ENCODE measurements at places on chromosomes 12 and 14.
A peak's percentile ranks its signal among the peaks of the same experiment; 100 is the strongest.

GRCh38 chr14:96195441-96196081 is 9.1 kb upstream of the BDKRB2 start:
- no peak for DNase-seq

DNA sequence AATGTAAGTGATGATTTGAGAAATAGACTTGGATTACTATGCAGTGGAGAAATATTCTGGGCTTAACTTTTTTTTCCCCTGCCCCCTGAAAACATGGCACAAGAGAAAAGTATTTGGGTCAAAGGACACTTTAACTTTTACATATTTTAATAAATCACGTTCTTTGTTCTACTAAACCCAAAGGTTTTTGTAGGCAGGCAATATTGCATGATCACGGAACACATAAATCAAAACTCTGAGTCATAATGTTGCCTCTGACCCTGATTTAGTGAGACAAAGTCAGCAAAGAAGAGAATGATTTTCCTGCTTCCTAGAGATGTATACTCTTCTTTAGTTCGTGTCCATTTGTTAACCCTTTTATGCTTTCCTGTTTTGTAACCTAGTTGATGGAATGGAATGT is 38.0 kb downstream of the ABCD2 start:
- no peak for DNase-seq

- no peak for DNase-seq
Observed at GRCh38 chr12:66836623-66837310, 157.9 kb upstream of the GRIP1 start.

DNA sequence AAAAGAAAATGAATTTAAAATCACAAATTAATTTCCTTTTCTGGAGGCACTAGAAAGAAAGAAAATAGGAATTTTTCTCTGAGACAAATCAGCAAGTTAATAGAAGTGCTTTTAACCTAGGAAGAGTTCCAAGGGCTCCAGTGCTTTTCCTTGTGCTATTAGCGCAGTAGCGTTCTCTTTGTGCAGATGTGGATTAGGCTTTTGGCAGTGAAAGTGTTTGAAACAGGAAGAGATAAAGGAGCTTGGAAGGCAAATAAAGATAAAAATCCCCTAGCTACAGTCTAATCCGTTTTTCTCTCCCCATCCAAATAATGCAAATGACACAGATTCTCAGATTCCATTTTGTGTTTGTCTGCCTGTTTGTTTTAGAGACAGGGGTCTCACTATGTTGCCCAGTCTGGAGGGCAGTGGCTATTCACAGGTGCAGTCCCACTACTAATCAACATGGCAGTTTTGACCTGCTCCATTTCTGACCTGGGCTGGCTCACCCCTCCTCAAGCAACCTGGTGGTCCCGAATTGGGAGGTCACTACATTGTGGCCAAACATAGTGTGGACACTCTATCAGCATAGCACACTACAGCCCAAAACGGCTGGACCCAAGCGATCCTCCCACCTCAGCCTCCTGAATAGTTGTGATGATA is 166.1 kb downstream of the PAWR start:
- DNase-seq: no peak

DNA sequence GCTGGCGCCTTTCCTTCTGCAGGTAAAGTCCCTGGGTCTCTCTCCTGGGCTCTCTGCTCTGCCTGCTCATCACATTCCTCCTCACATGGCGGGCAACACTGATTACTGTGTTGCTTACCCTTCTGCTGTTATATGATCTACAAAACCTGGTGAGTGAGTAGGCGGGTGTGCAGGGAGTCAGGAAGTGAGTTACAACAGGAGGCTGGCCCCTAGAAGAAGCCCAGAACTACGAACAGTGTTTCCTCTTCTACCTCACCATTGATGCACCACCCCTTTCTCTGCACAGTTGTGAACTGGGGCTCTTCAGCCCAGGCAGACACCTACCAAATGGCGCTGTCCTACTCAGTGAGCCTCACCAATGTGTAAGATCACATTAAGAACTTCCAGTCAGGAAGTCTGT is 4.9 kb upstream of the KLHL33 start:
- DNase-seq: no peak

GRCh38 chr14:59262717-59263454 is 74.4 kb downstream of the DAAM1 start:
- peak; percentile 42 for DNase-seq

DNA sequence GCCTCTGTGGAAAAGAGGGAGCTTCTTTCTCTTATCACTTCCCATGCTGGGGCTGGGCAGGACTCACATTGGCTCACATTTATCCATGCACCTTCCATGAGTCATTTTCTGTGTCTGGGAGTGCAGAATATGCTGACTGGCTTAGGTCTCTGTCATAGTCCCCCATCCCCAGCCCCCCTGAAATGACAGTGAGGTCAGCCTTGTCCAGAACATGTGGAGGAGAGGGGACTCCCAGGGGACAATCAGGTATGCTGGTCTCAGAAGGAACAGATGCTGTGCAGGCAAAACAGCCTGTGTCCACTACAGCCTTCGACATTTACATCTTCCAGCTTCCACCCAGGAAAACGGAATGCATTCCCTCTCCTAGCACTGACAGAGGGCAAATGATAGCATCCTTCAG is 35.0 kb downstream of the ADGRD1 start:
- DNase-seq: no peak

GRCh38 chr12:51341251-51342007 is 5.0 kb downstream of the CELA1 start:
- DNase-seq: peak; percentile 50

DNA sequence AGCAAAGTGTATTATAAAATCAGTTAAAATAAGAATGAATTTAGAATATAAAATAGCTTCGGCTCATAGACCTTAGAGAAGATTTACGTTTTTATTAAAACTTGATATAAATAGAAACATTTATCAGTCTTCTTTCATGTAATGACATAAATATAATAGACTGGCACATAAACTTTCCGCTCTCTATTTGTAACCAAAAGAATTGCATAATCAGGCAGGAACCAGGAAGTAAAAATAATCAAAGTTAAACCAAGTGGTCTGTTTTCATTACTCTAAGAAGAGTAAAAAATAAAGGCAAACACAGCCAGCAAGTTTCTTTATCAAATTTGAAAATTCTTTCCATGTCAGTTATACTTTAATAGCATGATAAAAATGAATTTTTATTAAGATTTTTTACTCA is 46.3 kb upstream of the ATP2A2 start:
- no peak for DNase-seq

DNA sequence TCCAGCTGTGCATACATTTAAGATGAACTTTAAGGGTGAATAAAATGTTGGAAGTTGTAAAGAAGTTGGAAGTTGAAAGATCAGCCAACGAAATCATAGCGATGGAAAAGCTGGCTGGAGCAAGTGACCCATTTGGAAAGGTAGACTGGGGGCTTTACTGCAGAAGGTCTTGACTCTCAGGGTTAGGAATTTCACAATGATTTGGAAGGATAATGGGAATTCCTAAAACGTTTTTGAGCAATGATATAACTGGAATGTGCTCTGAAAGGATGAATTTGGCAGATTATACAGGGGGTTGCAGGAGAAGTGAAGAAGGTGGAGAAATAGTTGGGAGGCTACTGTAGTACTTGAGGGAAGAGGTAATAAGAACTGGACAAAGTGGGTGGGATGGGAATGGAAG is 27.4 kb downstream of the EMP1 start:
- DNase-seq: no peak

GRCh38 chr14:24411443-24412389 is 12.9 kb downstream of the NYNRIN start:
- peak; percentile 15 for DNase-seq

- DNase-seq: no peak
Observed at GRCh38 chr12:54975272-54975671, 9.3 kb downstream of the TESPA1 start.

- no peak for DNase-seq
Observed at GRCh38 chr14:22388669-22389595, 200.1 kb downstream of the DAD1 start.

DNA sequence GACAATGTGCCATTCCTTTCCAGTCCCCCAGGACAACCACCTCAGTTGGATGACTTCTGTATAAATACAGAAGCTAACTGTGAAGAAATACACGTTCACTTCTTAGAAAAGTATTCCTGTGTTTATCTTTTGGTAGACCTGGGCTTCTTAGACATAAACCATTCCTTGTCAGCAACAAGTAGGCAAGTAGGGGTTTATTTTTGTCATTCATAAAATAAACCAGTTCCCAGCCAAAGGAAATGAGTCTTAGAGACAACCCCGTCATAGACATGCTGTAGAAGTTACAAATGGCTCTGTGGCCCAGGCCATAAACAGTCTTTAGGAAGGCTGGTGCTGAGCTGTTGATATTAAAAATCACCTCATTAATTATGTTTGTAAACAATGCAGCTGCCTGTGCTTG is 243.2 kb downstream of the SPTSSA start:
- no peak for DNase-seq

DNA sequence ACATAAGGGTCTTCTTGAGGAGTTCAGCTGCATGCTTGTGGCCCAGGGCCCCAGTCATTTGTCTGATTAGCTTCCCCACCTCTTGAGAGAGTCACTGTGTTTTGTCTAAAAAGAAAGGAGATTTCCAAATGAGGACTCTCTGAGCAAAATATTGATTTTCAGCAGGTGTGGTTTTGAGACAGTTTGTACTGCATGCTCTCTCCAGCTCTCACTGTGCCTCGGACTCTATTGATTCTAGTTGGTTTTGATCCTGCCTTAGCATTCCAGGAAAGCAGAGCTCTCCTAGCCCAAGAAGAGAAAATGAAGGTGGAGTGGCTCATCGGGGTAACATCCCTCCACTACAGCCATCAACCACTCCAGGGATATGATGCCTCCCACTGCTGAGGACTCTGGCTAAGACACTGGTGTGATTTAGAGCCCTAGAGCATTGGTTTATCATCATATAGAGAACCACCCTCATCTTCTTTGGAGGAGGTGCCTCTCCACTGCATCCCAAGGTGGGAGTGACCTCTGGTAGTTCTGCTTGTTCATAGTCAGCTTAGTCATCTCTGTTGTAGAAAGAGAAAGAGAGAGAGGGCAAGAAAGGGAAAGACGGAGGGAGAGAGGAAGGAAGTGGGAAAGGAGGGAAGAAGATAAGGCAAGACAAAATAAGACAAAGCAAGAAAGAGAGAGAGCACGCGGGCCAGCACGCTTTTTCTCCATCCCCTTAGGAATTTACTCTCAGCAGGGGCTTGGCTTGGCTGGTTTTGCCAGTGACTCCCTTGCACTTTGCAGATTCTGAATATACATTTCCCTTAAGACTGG is 365.6 kb downstream of the DPF3 start:
- no peak for DNase-seq

- no peak for DNase-seq
Observed at GRCh38 chr14:69708586-69709560, 58.1 kb upstream of the SRSF5 start.

DNA sequence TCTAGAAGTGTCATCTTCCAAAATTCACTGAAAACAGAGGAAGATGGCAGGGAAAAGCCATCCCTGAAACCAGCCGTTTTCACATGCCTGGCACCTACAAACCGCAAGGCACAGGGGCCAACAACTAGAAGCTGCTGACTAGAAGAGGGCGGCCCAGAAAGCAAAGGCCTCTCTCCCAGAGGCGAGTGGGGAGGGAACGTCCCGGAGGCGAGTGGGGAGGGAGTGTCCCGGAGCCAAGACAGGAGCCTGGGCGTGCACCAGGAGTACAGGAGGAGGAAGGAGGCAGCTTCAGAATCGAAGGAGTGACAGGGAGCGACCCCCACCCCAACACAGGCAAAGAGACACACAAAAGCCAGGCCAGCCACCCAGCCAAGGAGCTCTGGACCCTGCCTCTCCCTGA is 21.0 kb downstream of the ANKLE2 start:
- no peak for DNase-seq

DNA sequence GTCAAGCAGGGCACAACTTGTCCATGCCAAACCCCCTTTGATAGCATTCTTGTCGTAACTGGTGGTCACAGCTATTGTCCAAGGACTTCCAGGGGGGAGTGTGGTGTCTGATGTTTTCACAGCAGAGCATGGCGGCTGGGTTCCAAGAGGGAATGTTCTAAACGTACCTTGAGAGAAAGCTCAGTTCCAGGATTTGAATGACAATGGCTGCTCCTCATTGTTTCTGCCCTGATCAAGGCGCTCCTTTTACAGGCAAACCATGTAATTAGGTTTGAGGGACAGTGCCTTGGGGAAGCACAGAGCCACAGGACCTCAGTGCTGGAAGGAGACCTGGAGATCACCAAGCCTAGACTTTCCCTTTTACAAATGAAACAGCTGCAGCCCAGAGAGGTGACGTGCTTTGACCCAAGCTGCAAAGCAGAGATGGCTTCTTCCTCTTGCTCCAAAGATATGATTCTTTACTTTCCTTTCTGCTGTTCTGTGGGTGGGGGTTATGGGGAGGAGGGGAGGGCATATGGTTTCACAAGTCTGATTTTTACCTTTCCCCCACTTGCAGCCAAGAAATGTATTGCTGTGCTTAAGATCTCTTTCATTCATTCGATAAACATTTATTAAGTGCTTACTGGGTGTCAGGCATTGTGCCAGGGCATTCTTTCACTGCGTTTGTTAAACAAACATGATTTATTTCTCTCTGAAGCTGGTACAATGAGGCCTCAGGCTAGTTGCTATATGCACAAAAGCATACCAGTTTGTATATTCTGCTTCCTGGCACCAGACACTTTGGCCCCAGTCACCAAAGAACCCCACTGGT is 172.8 kb downstream of the KTN1 start:
- DNase-seq: peak; percentile 77

DNA sequence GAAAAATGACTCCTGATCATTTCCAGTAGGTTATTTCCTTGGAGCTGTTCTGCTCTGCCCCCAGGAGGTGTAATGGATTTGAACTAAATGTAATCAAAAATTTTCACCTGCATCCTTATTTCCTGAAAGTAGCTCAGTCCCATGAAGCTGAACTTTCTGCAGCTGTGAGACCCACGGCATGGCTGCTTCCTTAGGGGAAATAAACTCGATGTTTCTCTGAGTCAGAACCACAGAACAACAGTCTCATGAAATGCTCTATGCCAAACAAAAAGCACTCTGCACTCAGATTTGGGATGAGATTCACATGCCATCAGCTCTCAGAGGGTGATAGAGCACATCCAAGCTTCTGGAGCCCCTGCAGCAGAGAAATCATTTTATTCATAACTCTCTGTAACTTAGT is 224.1 kb upstream of the PLEKHG7 start:
- DNase-seq: no peak

DNA sequence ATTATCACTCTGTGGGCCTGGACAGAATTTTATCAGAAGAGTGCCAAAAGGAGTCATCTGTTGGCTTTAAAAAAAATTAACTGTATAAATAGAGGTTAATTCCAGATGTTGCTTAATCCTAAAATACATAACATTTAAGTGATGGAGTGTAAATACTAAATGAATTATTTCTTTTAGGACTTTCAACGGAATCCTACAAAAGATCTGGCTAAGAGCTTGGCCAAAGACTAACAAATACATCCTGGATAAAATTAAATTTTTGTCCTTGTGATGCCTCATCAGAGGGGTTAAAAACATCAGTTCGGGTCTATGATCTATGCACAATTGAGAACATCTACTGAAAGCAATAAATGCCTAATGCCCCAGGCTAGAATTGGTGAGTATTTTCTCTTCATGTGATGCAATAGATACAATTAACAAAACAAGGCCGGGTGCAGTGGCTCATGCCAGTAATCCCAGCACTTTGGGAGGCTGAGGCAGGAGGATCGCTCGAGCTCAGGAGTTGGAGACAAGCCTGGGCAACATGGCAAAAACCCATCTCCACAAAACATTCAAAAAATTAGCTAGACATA is 49.8 kb upstream of the RAP1B start:
- DNase-seq: no peak

Data from COR-L47 (cell line).